ENCODE measurements at places on chromosomes 5 and 9.

GRCh38 chr5:90786756-90787155 is 228.2 kb downstream of the ADGRV1 start:
- no peak for DNase-seq

GRCh38 chr5:151383011-151383410 is 35.7 kb upstream of the SLC36A2 start:
- DNase-seq = no peak

GRCh38 chr5:168984135-168984675 is 316.7 kb downstream of the SLIT3 start:
- no peak for DNase-seq

DNA sequence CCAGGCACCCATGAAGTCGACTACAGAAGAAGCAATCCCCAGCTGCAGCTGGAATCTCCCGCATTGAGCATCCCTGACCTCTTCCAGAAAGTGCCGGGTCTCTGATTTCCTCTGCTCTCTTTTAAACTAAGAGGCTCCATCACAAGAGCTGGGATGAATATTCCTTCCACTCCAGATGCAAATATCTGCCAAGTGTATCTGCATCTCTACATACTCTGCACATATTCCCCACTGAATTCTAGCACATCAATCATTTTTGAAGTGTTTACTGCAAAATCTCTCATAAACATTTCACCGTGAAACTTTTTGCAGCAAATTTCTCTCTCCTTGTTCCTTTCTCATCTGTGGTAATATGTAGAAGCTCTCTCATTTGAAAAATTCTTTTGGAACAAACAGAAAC is 161.5 kb downstream of the GABRB2 start:
- no peak for DNase-seq

DNA sequence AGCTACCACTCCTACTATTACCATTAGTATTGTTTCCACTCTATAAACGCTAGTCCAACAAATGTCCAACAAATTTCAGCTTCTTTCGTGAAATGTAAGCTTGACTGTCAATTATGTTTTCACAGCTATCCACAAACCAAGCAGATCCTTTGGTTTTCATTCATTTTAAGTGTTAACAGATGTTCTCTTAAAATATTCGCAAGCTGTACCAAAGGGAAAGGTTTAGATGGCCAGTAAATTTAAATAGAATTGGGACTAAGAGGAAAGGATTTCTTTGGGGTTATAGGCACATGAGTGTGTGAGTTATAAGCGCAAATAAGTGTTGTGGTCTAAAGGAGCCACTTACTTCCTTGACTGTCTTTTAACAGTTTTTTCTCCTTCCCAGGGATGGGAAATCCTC is 136.8 kb upstream of the ADRA1B start:
- no peak for DNase-seq

- no peak for DNase-seq
Measured at GRCh38 chr9:118992813-118993794, 376.1 kb downstream of the BRINP1 start.

DNA sequence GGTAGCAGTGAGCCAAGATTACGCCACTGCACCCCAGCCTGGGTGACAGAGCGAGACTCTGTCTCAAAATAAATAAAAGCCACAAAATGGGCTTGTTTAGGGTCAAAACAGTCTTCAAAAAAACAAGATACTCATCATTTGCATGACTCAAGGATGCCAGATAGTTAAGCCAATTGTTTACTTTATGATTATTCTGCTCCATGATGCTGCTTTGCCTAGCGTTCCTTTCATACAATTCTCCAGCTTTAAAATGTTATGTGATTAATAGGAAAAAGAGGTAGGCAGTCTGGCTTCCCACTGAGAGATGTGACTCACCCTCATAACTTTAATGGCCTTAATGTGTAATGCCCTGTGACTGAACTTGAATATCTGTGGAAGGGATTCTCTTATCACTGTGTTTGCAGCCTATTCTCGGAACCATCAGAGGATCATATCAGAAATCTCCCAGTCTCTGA is 364.6 kb upstream of the TRPC7 start:
- peak; percentile 98 for DNase-seq

DNA sequence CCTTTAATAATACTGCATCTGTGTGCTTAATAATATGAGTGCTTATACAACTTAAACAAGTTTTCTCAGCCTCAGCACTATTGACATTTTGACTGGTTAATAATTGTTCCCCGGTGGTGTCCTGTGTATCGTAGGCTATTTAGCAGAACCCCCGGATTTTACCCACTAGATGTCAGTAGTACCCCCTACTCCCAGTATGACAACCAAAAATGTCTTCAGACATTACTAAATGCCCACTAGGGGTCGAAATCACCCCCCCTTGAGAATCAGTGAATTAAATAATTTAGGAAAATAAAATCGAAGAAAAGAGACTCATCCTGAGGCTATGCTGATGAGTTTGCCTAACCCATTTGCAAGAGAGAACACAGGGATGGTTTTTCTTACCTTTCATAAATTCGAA is 166.3 kb downstream of the ATP10B start:
- DNase-seq = no peak

DNA sequence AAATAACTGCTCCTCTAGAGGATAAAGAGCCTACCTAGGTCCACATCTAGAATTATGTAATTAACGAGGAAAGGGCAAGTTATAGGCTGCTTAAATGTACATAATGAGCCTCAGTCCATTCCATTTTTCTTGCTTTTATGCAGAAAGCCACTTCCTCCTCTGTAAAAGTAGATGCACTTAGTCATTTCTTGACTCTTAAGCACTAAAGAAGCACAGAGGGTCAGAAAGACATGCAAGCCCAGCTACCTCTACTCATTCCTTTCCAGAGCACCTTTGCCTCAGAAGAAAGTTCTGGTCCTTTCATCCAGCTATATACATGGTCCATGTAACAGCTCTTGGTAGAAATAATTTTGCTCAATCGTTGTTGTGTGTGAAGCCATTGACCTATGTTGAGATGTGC is 308.0 kb upstream of the NREP start:
- DNase-seq = no peak

GRCh38 chr9:136230365-136230764 is 15.2 kb downstream of the QSOX2 start:
- DNase-seq = no peak

DNA sequence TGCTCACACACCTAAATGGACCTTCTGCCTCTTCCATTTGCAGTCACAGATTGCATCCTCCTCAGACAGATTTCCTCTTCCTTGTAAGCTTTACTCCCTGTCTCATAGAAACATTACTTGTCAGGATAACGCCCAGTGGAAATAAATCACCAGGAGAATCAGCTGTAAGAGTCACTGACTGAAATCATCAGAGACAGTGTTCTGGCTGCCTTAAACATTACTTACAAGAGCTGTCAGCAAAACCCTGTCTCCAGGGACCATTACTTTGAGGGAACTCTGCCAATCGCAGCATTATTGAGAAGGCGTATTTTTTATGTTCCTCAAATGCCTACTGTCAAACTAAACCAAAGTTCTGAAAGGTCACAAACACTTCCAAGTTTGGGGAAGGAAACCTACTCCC is 5.9 kb downstream of the DPYSL3 start:
- peak; percentile 43 for DNase-seq

DNA sequence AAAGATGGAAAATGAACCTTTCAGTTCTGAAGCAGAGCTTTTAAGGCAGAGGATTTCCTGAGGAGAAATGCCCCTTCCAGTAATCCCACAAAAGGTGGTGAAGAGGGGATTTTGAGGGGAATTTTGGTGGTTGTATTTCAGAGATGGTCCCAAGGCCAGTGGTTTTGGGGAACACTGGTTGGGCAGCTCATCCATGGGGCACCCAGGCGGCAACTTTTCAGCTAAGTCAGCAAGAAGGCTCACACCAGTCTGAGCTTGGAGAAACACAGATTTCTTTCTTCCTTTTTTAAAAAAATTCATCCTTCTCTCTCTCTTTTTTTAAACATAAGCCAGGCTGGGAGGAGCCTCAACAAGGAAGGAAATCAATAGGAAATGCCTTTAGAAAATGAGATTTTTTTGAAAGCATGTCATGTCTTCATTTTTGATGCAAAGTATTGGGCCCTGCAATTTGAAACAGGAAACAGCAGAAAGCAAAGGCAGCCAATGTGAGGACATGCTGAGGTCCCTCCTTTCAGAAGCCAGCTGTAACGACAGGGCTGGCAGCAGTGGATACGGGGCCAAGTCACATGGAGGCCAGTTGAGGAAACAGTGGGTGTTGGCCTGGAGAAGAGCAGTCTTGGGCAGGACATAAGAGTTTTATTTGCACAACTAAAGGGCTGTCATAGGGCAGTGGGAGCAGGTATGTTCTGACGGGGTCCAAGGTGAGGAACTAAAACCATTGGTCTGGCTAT is 155.3 kb upstream of the KLF4 start:
- no peak for DNase-seq

GRCh38 chr9:127154390-127155191 is 32.2 kb upstream of the ANGPTL2 start:
- no peak for DNase-seq

GRCh38 chr9:101467690-101468089 is 32.1 kb upstream of the ALDOB start:
- no peak for DNase-seq

DNA sequence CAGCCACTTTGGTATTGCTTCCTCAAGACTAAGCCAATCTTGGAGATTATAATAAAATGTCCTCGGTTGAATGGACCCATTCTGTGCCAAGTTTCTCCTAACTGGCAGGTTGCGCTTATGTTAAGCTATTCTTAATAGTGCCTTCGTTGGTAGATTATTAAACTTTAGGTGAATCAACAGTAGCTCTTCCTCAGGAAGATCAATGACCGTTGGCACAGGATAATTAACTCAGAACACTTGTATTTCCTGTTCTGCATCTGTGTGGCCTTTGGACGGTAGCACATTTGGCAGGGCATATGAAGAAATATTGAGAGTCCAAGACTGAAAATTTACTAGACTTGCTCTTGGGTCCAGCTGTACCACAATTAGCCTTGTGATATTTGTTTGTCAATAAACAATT is 402.9 kb downstream of the MLLT3 start:
- no peak for DNase-seq

- DNase-seq = no peak
Measured at GRCh38 chr9:129331772-129332500, 153.9 kb upstream of the IER5L start.

Data from kidney glomerular epithelial cell (primary cell).